ENCODE measurements at places on chromosomes 3 and 15. TPM values are rescaled to one million over a fixed set of nuclear protein-coding genes. Genes with fewer than 3 reads are reported as not detected.

The PCCB gene
- 73.9 TPM for polyA plus RNA-seq

The LMLN gene
- 13.8 TPM for polyA plus RNA-seq

The ITGB5 gene
- polyA plus RNA-seq: 85.0 TPM

The SETD2 gene
- polyA plus RNA-seq: 79.8 TPM

- no peak for DNase-seq
Measured at GRCh38 chr3:71127052-71127831, 456.3 kb downstream of the FOXP1 start.

- no peak for DNase-seq
Measured at GRCh38 chr3:68802111-68802870, 130.1 kb downstream of the TAFA4 start.

- DNase-seq: no peak
Measured at GRCh38 chr3:25533399-25533798, 105.3 kb downstream of the RARB start.

GRCh38 chr15:59723687-59724346, 34.7 kb upstream of the BNIP2 start:
- DNase-seq: no peak

- no peak for DNase-seq
Measured at GRCh38 chr15:40266828-40267304, 16.0 kb downstream of the ANKRD63 start.

DNA sequence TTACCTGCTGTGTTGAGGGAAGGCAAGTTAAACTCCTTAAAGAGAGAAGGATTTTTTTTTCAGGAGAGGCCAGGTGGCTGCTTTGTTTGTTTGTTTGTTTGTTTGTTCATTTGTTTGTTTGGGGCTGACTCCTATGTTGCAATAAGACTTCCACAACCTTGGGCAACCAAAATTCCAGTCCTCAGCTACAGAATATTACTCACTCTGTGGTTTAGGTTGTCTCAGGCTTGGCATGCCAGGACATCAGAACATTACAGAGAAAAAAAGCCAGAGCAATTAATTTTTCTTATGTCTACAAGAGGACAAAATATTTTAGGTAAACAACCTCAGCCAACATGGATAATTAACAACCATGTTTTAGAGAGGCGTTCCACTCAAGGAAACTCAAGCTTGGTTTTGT, 156.7 kb upstream of the ATP11B start:
- DNase-seq: no peak
